ENCODE measurements at places on chromosomes 1 and 21.

DNA sequence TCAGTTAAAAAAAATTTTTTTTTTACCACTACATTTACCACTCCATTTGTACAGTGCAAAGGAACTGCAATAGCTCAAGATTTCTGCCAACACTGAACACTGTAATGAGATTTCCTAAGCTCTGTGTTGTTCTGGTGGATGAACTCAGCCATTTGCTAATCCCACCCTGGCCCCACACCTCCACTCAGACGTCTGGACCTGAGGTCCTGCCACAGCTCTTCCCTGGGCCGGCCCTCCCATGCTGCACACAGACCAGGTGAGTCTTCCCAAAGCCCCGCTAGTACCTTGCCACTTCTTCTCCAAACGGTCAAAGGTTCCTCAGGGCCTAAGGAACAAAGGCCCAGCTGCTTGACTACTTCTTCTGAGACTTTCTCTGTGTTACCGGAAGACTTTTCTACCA, 56.4 kb downstream of the SLC45A1 start:
- DNase-seq: no peak

- no peak for DNase-seq
Observed at GRCh38 chr1:145711213-145711651, 4.1 kb upstream of the PDZK1 start.

- DNase-seq: peak; percentile 51
Observed at GRCh38 chr1:36652011-36652410, 169.3 kb upstream of the CSF3R start.

- DNase-seq: no peak
Observed at GRCh38 chr1:58528518-58528917, 18.0 kb downstream of the OMA1 start.

DNA sequence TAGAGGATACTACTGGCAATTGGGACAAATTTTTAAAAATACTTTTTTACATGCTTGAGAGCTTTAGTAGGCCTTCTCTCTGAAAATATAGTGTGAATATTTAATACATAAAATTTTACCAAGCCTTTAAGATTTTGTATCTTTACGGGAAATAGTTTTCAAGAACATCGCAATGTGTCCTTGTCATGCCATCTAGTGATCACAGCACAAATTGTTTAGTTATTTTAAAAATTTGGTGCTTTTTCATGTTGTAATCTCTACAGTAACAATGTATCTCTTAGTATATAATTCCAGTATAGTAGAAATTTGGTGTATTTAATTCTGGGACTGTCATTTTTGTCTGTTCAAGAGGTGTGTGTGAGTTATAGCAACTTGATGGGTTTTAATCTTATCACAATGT, 6.7 kb downstream of the CDC7 start:
- DNase-seq: no peak

GRCh38 chr21:31554511-31555022, 104.9 kb upstream of the SOD1 start:
- no peak for DNase-seq

DNA sequence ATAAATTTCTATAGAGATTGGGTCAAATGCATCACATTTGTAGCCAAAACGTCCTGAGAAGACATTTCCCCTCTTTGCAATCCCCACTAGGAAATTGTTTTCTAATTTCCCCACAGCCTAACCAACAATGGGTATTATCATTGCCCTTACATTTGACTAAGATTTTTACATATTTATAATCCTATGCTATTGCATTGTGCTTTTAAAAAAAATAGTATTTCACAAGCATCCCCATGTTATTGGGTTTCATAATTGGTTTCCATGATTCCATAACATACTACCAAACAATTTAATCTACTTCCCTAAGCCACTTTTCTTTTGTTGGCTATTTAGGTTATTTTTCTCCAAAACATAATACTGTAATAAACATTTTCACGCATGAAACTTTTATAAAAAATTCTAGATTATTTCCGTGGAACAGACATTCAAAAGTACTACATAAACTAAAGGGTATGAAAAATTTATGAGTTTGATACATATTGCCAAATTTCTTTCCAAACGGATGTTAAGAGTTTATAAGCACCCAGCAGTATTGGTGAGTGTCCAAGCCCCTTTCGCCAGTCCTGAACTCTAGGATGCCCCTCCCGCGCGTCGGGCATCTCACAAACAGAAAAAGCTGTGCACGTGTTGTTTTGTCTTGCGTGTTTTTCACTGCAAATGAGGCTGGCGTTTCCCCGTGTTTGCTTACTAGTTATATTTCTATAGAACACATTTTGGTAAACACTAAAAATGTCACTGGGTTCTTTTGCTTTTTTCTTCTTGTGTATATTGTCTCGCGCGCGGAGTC, 2.0 kb upstream of the LHX4 start:
- DNase-seq: no peak

GRCh38 chr1:37761416-37762095, 3.4 kb downstream of the EPHA10 start:
- no peak for DNase-seq

DNA sequence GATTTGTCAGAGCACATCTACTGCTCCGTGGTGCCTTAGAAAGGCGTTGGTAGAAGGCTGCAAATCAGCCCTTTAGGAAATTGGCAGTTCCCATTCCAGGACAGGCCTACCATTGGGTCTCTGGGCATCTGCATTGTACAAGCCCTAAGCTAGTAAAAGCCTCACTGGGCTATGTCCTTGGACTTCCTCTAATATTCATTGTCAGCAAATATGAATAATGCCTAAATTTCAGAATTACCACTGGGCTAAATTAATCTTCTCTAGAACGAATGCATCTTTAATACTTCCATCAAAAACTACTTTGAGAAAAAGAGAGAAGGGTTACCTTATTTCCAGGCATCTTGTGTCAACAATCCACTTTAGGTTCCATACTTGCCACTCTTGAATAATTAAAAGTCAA, 41.5 kb upstream of the ATP1A1 start:
- no peak for DNase-seq

- no peak for DNase-seq
Observed at GRCh38 chr1:185426848-185427247, 109.8 kb upstream of the IVNS1ABP start.

Data from DMS79 treated with DMSO at 0.1 percent for 48 hours (cell line).